Stimulated activated effector memory CD8-positive, alpha-beta T cell treated with anti-CD3 and anti-CD28 coated beads, Interleukin-12 subunit alpha, Interleukin-12 subunit beta, amount 100 ng/mL, for 72 hours (primary cell): ENCODE measurements at places on chromosomes 5 and 9.

- no peak for DNase-seq
These were observed 47.7 kb upstream of the RPL26L1 start for GRCh38 chr5:172911628-172911880.

- no peak for DNase-seq
These were observed 523.6 kb upstream of the WWC1 start for GRCh38 chr5:167767795-167768194.

- DNase-seq = no peak
These were observed 525 bp upstream of the AK3 start for GRCh38 chr9:4741365-4742089.

DNA sequence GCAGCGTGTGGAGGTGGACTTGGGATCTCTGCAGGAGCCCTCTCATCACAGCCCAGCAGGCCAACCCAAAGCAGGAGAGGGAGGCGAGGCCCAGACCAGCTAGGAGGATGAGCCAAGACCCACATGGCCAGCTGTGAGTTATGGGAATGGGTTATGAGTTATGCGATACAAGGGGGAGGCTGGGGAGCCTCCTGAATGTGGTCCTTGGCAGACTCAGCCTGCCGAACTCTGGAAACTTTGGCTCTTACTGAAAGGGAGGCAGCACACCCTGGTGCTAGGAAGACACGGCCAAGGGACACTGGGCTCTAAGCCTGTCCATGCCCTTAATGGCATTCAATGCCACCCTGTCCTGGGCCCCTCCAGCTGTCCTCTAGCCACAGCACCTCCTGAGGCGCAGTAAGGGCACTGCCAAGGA, 7.7 kb upstream of the VAV2 start:
- DNase-seq = no peak

GRCh38 chr5:42426016-42426415, 2.8 kb downstream of the GHR start:
- no peak for DNase-seq

- no peak for DNase-seq
These were observed 122.1 kb upstream of the MAP3K1 start for GRCh38 chr5:56693220-56693579.

- no peak for DNase-seq
These were observed 129.7 kb upstream of the FBN2 start for GRCh38 chr5:128667751-128668150.

DNA sequence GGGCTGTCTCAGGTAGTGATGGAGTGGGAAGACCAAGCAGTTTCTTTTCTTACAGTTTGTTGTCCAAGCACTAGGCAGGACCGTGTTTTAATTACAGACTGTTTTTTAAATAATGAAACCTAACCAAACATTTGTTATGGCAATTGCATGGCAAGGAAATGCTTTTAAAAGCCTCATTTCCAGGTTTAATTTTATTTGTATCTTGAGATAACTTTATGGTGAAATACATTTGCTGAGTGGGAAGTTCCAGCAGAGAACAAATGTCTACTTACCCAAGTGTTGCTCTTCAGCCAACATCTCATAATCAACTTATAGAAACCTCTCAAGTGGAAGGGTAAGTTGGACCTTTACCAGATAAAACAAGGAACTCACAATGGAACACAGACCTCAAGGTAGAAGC, 11.8 kb upstream of the LHFPL2 start:
- DNase-seq = no peak

DNA sequence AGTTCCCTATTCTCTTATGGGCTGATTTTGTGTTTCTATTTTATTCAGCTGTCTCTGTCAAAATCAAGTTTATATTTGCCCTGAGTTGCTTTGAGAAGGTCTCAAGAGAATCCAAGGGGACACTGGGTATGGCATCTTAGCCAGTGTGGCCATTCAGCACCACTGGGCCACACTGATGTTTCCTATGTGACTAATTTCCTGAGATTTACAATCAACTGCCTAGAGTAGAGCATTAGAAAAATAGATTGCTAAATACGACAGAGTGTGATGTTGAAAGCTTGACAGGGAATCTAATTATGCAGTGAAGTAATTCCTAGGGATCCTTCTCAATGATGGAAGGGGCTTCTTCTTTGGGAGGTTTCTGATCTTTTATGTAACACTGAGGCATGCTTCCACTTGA, 141.7 kb downstream of the SV2C start:
- no peak for DNase-seq

DNA sequence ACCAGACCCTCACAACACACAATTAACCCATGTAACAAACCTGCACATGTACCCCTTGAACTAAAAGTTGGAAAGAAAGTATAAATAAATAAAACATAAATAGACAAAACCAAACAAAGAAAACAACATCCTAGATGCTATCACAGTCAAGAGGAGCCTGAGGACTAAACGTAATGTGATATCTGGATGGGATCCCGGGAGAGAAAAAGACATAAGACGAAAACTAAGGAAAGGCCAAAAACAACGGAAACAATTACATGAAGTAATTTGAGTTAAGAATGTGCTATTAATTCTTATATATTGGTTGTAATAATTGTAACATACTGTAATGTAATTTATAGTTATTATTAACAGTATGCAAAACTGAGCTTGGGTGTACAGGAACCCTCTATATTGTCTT, 793.9 kb downstream of the SEMA5A start:
- no peak for DNase-seq

- DNase-seq = no peak
These were observed 17.5 kb downstream of the IL9 start for GRCh38 chr5:135878156-135878620.

DNA sequence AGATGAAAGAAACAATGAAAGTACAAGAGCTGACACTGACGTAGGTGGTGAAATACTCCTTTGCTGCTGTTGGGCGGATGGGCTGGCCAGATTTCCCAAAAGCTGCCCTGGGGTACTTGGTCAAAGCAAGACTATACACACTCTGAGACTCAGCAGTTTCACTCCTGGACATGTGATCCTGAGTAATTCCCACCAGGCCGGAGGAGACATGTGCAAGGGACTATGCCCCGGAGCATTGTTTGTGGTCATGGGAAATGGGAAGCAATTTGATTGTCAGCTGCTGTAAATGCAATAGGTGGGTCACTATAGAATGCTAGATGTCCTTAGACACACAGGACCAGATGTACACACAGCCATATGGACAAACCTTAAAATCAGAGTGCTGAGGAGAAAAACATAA, 116.1 kb downstream of the DCP2 start:
- no peak for DNase-seq

DNA sequence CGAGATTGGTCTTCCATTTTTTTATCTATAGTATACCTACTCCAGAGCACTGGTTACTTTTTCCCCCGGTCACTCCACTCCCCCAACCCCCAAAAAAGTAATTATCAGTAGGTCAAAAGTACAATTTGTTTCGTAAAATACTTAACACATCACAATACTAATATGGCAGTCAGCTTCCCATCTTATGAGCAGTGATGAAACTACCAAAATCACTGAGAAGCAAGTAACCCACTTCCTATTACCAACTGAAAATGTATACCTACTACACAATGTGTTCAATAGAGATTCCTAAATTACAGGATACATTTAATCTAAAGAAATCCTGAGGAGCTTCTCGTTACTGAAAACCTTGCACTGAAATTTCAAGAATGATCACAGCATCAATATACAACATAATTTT, 1.9 kb downstream of the CERT1 start:
- no peak for DNase-seq

DNA sequence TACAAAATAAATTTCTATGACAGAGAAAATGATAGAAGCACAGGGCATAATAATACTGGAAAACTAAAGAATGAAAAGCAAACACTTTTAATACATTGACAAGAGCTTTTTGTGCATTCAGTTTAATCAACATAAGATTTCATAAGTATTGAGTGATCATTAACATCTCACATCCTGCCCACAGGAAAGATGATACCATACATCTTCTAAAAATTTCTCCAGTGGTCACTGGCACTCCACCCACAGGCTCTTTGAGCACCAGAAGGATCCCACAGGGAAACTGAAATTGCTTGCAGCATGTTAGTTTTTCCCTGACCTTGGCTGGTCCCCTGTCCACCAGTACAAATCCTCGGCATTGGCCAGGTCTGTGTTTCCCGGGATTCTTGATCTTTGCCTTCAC, 186.0 kb downstream of the CEMIP2 start:
- DNase-seq = no peak

GRCh38 chr5:133708331-133708850, 96.0 kb upstream of the FSTL4 start:
- DNase-seq = no peak

DNA sequence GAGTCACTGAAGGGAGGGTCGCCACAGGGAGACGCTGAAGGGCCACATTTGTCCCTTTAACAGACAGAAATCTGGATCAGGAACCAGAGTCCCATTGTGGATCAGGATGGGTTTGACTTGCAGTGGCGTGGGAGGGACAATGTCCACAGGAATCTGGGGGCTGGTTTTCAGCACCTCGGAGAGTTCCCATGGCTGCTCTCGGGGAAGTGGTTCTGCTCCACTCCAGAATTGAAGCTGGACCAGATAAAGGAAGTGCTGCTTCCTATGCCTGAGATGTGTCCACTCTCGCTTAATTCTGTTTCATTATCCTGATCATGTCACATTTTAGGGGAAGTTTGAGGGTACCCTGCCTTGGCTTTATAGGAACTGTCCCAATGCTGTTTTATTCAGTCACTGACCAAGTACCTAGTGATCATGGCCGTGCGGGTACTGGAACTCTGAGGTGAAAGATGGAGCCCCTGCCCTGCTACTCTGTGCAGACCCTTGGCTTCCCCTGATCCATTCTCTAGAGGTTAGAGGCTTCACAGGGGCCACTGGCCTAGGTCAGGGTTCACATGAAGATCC, 28.7 kb downstream of the ENHO start:
- no peak for DNase-seq

- no peak for DNase-seq
These were observed 69.9 kb upstream of the CDK20 start for GRCh38 chr9:88044200-88044599.

GRCh38 chr5:6423327-6424109, 25.1 kb upstream of the UBE2QL1 start:
- DNase-seq = no peak

DNA sequence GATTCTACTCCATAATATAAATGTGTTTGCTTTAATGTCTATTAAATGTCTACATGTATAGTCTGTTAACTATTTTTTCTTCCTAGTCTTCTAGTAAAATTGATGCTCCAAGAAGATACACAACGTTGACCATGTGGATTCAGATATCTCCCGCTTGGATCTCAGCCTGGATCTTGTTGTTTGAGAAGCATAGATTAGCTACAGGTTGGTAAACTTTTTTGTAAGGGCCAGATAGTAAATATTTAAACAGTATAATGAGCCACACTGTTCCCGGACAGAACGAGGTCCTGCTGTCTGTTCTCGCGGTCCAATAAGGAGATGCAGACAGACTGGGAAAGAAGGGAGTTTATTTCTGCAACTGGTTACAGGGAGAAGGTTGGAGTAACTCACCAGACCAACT, 86.2 kb upstream of the IL12B start:
- no peak for DNase-seq

DNA sequence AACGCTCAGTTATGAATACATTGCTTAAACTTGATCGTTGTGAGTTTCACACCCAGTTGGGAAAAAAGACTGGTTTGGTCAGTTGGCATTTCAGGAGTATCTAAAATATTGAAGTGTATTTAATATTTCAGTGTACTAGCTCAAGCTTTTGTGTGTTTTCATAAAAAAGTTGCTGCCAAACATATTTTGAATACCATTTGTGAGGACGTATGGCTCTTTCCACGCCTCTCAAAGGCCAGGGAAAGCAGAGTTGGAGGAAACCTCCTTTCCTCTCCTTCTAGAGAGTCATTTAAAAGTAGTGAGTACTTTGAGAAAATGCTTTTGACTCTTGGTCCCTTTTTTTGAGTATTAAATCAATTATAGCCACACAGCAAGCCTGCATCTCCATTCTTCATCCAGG, 43.2 kb upstream of the ANKRD33B start:
- DNase-seq = no peak

GRCh38 chr9:34086864-34087263, 38.2 kb upstream of the UBAP2 start:
- no peak for DNase-seq

GRCh38 chr5:181281077-181281983, 20.4 kb upstream of the TRIM52 start:
- peak; percentile 30 for DNase-seq

GRCh38 chr9:29325894-29326293, 1752.6 kb upstream of the C9orf72 start:
- DNase-seq = no peak

DNA sequence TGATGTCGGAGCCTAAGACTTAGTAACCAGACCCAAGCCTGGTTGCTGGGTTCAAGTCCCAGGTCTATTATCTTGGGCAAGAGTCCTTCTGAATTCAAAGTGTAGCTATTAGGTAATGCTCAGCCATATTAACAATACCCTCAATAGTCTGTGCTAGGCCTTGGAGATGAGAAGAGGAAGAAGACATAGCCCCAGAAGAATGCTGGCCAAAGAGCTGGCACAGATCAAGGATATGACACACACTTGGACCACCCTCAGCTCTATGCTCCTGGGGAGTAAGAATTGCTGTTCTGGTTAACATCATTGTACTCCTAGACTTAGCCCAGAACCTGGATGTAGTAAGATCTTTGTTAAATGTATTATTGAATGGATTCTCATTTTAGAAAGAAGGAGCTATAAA, 426.7 kb downstream of the CDK5RAP2 start:
- no peak for DNase-seq

DNA sequence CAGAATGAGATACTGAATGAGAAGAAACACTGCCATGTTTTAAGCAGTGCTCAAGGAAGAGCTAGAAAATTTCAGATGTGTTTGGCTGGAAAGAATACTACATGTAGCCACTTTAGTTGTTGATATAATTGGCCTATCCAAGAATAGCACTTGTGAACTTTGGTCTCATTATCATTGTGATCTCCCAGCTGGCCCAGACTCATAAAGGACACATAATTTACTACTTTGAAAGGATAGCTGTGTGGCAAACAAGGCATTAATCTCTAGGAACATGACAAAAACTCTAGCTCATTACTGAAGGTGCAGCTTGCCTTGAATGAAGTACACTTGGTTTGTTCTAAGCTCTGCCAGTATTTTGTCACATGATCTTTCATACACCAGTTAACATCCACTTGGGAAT, 356.3 kb downstream of the CSNK1G3 start:
- no peak for DNase-seq

GRCh38 chr5:11963227-11963626, 59.0 kb upstream of the CTNND2 start:
- DNase-seq = no peak

DNA sequence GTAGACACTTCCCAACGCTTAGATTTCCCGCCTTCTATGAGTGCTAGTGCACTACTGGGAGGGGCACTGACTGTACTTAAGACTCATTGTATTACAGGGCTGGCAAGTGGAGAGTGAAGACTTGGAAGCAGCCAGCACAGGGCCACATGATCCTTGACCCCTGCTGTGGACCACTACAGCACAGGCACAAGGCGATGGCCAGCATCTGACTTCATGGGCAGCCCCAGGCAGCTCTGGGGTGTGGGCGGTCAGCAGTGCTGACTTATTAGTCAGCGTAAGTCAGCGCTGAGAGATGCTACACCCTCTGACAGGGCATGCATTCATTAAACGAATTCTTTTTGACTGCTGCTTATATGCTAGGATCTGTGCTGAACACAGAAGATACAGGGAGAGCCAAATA, 9.3 kb downstream of the SLC46A2 start:
- no peak for DNase-seq
